ENCODE measurements at places on chromosomes 6 and 20.

GRCh38 chr20:48640871-48641270, 186.9 kb downstream of the PREX1 start:
- no peak for DNase-seq

GRCh38 chr6:159074120-159074684, 29.4 kb upstream of the TAGAP start:
- DNase-seq: peak; percentile 12

DNA sequence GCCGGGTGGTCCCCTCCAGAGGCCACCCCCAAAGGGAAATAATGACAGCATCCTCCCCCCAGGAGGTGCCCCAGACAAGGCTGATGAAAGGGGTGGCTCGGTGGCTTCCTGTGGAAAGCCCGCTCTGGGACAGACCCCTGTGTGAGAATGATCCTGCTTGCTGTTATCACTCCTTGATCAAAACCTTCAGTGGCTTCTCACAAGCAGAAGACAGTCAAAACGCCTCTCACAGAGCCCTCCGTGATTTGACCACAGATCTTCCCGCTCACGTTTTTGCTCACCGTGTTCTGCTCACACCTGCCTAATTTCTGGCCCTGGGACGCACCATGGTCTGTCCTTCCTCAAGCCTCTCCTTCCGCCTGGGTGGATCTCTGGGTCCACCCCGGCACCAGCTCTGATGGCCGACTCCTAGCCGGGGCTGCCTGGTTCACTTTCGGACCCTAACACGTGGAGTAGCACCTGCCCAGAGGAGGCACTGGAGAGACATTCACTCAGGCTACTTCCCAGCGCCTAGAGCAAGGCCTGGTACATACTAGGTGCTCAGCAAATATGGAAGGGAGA, 210.4 kb downstream of the ANKRD60 start:
- no peak for DNase-seq

- DNase-seq: no peak
These were observed 17.0 kb downstream of the CRISP1 start for GRCh38 chr6:49849213-49849907.

GRCh38 chr6:121105461-121105860, 228.8 kb downstream of the TBC1D32 start:
- DNase-seq: no peak

GRCh38 chr20:24708411-24709295, 239.2 kb downstream of the SYNDIG1 start:
- no peak for DNase-seq

- no peak for DNase-seq
These were observed 102.2 kb downstream of the RTN4IP1 start for GRCh38 chr6:106527117-106527516.

GRCh38 chr20:3166338-3166912, 6.8 kb upstream of the FASTKD5 start:
- no peak for DNase-seq

DNA sequence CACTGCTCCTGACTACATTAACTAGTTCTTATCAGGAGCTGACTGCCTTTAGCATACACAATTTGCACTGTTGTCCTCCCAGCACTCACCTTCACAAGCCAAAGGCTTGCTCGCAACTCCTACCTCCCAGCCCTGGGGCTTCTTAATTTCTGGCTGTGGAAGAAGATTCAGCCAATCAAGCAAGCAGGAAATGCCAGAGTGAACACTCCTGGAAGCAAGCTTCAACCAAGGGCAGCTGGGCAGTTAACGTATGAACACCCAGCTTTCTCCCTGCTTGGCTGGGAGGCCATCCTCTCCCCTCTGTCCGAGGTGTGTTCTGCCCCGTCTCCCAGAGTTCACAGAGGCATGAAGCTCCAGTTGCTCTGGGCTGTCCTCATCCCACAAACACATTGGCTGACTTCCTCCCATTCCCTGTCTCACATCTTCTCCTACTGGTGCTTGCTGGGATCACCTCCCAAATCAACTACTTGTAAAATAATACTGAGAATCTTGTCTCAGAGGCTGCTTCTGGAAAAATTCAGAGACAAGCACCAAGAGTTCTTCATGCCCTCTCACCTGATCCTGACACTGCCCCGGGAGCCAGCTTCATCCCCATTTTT, 15.3 kb upstream of the SRSF6 start:
- DNase-seq: peak; percentile 32

DNA sequence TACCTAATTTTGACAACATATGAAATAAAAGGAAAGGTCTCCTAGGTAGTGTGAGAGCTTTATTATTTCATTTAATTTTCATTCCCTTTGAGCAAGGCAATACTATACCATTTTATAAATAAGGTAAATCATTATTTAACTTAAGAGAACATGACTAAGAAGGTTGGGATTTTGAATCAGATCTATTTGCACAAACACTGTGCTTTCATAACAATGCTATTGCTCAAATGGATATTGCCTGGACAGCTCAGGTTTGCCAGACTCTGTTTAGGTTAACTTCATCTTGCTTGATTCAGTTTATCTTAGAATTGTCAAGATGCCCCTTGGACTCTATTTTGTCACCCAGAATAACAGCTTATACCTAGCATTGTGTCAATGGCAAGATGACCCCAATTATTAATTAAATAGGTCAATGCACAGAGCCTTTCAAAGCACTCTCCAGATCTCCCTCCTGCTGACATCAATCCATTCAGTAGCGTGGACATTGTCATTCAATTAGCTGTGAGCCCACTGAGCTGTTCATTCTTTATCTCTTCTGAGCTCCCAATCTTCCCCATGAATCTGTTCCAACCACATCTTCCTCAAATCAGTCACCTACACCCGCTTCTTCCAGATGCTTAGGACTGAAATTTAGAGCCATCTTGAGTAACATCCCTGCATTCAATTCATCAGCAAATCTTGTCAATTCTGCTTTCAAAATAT, 42.1 kb upstream of the TMEM30A start:
- no peak for DNase-seq

DNA sequence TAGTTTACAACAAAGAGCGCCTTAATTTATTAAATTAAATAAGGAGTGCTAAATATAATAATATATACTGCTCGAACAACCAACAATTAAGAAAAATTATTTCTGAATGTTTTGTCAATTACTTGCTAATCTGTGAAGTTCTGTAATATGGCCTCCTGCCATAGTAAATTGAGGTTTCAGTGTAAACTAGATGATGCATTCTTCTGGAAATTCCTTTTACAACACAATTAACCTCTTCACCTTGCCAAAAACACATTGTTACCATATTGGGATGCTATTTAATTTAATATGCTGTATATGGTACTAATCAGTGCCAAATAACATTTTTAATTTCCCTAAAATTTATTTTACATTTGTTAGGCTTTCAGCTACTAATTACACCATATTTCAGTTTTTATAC, 808.4 kb upstream of the CITED2 start:
- DNase-seq: no peak

DNA sequence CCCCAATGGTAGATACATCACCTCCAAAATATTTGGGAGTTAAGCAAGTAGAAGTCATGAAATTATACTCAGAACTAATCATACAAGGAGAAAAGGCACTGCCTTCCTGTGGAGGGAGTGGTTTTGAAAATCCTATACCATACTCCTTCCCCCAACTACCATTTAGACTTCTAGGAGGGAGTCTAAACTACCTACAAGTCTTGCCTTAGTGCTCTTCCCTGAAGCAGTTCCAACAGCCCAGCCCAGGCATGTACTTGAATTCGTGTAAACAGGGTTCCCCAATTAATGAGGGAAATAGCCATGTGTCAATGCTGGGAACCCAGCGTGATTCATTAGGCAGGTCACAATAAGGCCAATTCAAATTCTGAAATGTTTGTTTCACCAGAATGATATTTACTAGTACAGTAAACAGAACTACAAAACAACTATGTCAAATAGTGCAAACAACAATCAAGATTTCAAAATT, 39.1 kb upstream of the SGK1 start:
- DNase-seq: no peak

DNA sequence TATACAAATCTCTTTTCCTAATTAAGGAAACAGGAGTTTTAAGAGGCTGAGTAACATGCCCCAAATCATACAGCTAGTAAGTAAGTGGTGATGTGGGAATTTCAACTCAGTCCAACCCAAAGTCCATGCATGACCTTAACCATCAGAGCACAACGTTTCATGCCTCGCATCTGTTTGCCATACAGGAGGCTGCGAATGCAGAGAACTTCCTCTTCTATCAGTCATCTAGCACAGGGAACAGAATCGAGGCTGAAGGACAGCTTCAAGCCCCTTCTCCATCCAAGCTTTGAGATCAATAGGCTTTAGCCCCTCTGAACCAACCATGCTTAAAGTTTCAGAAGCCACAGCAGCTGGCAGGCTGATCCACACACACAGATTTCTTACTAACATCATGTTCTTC, 113.2 kb downstream of the MAFB start:
- no peak for DNase-seq

Measured in NCI-H226 (cell line).